ENCODE measurements at places on chromosomes 4 and X. TPM values are rescaled to one million over a fixed set of nuclear protein-coding genes. Genes with fewer than 3 reads are reported as not detected.

GRCh38 chrX:17592117-17592516 is 145.2 kb upstream of the SCML1 start:
- DNase-seq, result no peak

Gene CASK
- 21.8 TPM for total RNA-seq

GRCh38 chr4:92128676-92129075 is 175.1 kb upstream of the GRID2 start:
- no peak for DNase-seq

GRCh38 chr4:136306361-136306760 is 1225.9 kb downstream of the PCDH18 start:
- DNase-seq, result no peak

Gene FOXR2
- not detected for total RNA-seq

DNA sequence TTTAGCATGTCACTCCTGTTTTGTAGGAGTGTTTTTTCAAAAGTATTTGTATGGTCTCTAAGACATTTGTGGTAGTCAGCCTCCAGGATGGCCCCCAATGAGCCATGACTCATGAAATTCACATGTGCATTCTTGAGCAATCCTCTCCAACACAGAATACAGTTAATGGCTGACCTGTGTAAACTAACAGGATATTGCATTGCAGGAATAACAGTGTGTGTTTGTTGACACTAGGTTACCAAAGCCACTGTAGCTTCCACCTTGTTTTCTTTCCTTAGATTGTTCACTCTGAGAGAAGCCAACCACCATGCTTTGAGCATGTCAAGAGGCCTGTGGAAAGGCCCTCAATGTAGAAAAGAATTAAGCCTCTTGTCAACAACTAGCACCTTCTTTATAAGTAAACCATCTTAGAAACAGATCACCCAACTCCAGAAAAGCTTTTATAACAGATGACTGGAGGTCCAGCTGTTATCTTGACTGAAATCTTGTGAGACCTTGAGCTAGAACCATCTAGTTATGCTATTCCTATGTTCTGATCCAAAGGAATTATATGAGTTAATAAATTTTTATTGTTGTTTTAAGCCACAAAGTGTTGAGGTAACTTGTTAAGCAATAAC is 28.5 kb downstream of the TBCK start:
- DNase-seq, result no peak

Gene MGAT4D
- total RNA-seq, result not detected

Gene L1CAM
- 0.30 TPM for total RNA-seq

Gene GSPT2
- total RNA-seq, result 0.74 TPM

DNA sequence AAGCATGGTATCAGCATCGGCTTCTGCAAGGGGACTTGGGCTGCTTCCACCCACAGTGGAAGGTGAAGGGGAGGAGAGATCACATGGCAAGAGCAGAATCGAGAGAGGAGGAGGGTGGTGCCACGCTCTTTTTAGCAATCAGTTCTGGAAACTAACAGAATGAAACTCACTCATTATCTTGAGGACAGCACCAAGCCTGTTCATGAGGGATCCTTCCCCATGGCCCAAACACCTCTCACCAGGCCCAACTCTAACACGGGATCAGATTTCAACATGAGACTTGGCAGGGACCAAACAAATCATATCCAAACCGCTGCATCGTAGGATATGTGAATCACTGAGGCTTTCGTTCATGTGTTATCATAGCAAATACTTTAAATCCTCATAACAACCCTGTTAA is 125.5 kb downstream of the GPC3 start:
- DNase-seq, result peak; percentile 19

Gene PDCL2
- total RNA-seq, result not detected

Gene CCDC149
- total RNA-seq, result 2.2 TPM

Gene NWD2
- total RNA-seq, result not detected

Gene UVSSA
- 1.2 TPM for total RNA-seq

DNA sequence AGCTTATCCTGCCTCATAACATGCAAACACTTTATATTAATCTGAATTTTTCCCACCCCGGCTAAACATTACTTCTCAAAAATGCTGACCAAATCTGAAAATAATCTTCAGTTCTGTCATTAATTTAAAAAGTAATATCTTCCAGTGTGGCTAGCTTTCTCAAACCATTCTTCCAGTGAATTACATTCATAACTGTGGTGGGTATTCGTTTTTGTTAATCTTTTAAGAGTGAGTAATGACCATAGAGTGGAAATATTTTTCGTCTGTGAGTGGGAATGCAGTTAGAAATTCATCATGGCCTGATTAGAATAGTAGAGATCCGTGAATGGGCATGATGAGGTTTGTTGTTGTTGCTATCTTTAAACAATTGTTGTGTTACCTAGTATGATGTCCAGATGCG is 138.6 kb upstream of the SFRP2 start:
- DNase-seq, result no peak

- no peak for DNase-seq
Measured at GRCh38 chr4:1241466-1241935, 7.4 kb downstream of the CTBP1 start.

Gene CRMP1
- total RNA-seq, result not detected

- DNase-seq, result no peak
Measured at GRCh38 chrX:31219174-31219573, 147.3 kb upstream of the FTHL17 start.

DNA sequence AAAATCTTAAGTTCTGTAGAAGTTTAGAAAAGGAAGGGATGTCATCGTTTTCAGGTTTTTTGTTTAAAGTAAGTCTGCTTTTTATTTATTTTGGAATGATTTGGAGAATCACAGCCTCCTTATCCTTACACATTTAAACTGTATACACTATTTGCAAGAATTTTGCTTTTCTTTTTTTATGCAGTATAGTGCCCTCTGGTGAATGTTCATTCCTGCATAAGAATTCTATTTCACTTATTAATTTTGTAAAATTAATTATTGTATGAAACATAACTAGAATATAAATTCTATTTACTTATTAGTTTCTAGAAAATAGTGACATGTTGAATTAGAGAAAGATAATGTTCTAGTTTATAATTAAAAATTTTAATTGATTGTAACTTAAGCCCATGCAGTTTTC is 44.6 kb downstream of the DACH2 start:
- no peak for DNase-seq

- no peak for DNase-seq
Measured at GRCh38 chrX:103780336-103781061, 3.9 kb downstream of the PLP1 start.

Gene STATH
- total RNA-seq, result not detected

DNA sequence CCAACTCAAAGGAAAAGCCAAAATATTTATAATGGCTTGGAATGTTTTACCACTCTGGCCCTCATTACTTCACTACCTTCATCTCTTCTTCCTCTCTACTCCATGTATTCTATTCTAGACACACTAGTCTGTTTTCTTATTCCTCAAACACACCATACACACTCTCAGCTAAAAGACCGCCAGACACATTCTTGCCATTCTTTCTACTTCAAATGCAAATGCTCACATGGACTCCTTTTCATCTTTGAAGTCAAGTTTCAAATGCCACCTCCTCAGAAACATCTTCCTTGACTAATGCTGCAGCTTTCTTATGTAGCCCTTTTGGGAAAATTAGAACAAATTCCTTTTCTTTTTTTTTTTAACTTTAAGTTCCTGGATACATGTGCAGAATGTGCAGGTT is 412.9 kb upstream of the FMR1 start:
- no peak for DNase-seq

GRCh38 chr4:56972809-56973208 is 4.6 kb downstream of the NOA1 start:
- DNase-seq, result no peak

GRCh38 chr4:40733752-40734151 is 16.0 kb upstream of the NSUN7 start:
- no peak for DNase-seq

DNA sequence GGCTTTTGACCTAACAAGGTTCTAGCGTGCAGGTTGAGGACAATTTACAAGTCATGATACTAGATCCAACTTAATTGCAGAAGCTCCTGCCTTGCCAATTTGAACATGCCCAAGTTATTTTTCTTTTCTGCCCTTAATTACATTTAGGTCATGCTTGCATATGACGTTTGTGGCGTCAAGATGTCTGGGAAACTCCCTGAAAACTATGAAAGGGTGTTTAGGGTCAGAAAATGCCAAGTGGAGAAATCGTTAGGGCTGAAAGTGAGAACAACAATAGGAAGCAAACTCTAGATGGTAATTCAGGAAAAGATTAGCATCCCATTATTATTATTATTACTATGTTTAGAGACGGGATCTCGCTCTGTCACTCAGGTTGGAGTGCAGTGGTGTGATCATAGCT is 38.2 kb upstream of the PLAC8 start:
- DNase-seq, result no peak

Gene PRDX4
- 554 TPM for total RNA-seq

Gene ESX1
- not detected for total RNA-seq

GRCh38 chrX:47814851-47815250 is 21.9 kb upstream of the ZNF81 start:
- DNase-seq, result no peak

Gene POLR2B
- 103 TPM for total RNA-seq

DNA sequence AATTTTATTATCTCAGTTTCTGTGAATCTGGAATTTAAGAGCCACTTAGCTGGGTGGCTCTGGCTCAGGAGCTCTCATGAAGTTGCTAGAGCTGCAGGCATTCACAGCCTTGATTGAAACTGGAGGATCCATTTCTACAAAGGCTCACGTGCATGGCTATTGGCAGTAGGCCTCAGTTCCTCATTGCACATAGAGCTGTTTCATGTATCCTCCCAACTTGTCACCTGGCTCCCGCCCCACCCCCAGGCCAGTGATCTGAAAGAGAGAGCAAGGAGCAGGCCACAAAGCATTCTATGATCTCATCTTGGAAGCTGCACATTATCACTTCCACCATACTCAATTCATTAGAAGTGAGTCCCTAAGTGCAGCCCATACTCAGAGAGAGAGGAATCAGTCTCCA is 18.5 kb upstream of the AP1AR start:
- no peak for DNase-seq

- DNase-seq, result no peak
Measured at GRCh38 chrX:134173541-134174272, 63.3 kb upstream of the CCDC160 start.

Gene PAGE5
- not detected for total RNA-seq

DNA sequence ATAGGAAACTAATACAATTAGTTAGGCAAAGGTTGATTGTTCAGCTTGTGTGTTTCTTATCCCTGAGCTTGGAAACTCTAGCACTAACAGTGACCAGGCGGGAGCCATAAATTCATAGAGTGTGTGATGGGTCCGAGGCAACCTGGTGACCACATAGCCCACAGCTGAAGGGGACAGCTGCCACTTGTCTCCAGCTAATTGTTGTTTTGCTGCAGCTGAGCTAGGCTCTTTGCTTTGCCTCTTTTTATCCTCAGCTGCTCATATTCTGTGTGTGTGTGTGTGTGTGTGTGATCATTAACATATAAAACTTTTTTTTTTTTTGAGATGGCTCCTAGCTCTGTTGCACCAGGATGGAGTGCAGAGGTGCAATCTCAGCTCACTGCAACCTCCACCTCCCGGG is 53.2 kb downstream of the DOCK11 start:
- no peak for DNase-seq

- no peak for DNase-seq
Measured at GRCh38 chr4:136918772-136919171, 613.5 kb downstream of the PCDH18 start.

GRCh38 chr4:153259661-153260060 is 55.4 kb downstream of the TRIM2 start:
- no peak for DNase-seq

DNA sequence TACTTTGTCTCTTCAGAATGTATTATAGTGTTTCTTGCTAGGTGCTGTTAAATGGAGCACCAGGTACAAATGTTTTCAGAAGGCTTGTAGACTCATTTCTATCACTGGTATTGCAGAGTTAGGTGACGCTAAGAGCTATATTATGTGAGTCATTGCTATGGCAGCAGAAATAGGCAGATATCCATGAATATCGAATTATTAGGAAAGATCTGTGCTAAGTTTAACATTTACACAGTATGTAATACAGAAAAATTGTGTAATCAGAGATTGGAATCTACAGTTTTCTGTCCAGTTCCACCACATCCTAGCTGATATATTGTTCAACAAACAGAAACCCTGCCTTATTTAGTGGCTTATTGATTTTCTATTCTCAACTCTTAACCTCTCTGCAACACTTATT is 1025.5 kb downstream of the STIM2 start:
- DNase-seq, result no peak

Gene RADX
- 10.1 TPM for total RNA-seq

GRCh38 chr4:135834471-135834870 is 1632.9 kb upstream of the PABPC4L start:
- DNase-seq, result no peak

Gene RAB39B
- total RNA-seq, result 1.6 TPM

Gene USP17L17
- not detected for total RNA-seq

- DNase-seq, result no peak
Measured at GRCh38 chr4:56696056-56696455, 15.0 kb upstream of the HOPX start.

DNA sequence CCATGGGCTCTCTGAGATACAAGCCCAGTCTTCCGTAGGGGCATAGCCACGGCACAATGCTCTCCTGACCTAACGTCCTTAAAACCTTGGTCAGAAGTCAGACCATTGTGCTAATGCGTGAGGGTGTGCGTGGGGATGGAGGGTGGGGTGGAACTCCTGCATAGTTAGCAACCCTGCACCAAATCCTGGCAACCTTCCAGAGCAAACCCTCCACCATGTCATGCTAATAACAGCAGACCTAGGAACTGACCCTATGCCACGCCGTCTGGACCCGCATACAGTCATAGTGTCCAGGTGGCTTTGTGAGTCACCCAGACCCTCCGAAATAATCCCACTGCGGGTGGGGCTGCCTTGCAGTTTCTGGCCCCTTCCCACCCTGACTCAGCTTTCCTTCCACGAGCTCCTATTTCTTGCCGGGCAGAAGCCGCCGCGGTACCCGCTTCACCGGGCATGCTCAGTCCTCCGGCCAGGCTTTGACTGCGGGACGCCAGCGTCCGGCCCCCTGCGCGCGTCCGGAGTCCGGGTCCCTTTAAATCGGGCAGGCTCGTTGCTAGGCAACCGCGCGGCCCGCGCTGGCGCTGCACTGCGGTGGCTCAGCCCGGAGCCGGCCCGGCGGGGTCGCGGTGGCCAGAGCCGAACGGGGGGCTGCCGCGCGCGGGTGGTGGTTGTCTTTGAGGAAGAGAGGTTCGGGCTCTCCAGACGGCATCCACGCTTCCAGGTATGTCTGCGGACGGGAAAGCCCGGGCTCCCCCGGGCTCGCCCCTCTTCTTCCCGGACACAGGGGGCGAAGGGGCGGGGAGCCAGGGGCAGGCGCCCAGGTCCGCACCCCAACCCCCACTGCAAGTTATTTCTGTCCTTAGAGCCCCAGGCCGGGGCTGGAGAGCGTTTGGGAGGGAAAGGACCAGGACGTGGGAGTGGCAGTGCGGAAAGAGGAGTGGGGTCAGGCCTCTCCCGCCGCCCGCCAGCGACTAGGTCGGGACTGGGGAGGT is at the start of gene CCDC160:
Gene CCDC160 (plus strand): TSS at position 557 of the 989 bp plus-strand sequence. CDS start 7,619 bp downstream, outside the sequence.
- DNase-seq, result peak; percentile 53

- DNase-seq, result no peak
Measured at GRCh38 chrX:52979993-52980392, 21.7 kb upstream of the FAM156A start.

Gene NPFFR2
- total RNA-seq, result not detected

- peak; percentile 21 for DNase-seq
Measured at GRCh38 chrX:108439961-108440696, 491 bp downstream of the COL4A5 start.
